ENCODE measurements at places on chromosomes 2 and 18.

DNA sequence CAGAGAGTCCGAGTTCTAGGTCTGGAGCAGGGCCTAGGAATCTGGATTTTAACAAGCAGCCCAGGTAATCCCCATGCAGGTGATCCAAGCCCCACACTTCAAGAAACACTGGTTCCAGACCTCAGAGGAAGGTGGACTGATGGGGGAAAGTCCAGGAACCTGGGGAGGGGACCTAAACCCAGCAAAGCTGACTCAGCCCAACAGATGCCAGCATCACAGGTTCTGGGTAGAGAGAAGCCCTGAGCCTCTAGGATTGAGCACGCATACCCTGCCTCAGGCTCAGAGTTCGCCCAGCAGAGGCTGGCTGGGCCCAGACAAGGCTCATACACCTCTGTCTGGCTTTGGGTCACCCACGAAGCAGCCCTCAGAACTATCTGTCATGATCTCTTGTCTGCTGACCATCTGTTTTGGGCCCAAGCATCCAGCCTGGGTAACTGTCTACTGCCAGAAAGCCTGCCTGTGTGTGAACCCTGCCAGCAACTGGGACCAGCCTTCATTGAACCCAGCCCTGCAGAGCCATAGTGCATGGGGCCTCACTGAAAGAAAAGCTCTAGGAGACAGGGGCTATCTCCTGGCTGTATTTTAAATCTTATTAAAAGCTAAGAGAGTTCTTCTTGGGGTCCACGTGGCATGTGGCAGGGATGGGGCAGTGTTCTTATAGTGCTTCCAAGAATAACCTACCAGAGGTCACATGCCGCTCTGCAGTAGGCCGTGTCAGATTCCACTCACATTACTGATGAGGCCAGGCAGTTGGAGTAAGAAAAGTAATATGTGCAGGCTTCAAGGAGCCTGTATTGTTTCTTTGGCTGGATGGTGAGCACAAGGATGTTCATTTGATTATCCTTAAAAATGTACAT, 7.4 kb downstream of the TMEM127 start:
- DNase-seq: no peak

GRCh38 chr18:58975781-58976180, 111.1 kb downstream of the ZNF532 start:
- DNase-seq: no peak

DNA sequence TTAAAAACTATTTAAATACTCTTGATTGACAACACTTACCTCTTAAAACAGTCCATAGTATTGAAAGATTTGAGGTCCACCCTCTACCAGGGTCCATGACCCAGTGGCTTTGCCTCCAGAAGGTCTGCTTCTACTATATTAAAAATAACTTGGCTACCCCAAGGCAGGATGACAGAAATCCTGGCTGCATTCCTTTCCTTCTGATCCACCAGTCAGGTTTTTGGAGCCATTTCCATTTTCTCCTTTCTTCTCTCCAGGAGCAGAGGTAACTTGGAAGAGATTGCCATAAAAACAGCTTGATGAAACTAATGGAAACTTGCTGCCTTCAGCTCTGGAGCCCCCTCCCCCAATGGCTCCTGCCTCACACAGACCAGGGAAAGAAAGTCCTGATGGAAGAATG, 2.6 kb upstream of the FAM171B start:
- no peak for DNase-seq

- DNase-seq: no peak
Observed at GRCh38 chr2:127162261-127163089, 55.5 kb upstream of the BIN1 start.

DNA sequence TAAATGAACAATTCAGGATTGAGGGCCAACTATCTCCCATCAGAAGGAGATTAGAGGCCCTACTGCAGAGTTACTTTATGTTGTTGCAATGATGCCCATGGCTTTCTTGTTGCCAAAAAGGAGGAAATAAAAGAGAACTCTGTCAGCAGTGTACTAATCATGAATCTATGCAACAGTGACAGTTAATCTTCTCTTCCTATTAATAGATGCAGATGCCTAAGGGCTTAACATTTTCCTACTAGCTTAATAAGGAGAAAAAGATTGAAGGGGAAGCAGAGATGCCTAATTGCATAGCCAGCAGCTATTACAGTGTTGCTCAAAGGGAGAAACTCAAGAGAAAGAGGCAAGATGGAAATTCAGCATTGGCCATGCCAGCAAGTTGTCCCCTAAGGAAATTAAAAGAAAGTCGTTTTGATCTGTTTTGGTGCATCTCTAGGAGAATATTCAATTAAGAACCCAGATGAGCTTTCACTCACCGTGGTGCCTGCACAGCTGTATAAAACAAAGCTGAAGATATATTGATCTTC, 107.1 kb upstream of the KCNJ3 start:
- no peak for DNase-seq

DNA sequence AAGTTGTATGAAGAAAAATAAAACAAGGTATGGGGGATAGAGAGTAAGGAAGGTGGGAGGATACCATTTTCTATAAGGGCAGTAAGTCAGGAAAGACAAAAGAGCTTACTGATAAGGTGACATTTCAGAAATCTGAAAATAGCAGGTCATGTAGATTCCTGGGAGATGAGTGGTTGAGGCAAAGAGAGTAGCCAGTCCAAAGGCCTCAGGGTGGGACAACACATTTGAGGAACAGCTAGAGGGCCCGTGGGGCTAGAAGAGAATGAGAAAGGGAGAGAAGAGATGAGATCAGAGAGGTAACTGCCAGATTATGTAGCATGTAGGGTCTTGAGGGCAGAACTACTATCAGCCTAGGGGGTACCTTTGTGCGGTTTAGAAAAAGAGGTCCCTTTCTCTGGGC, 2.9 kb downstream of the CLHC1 start:
- DNase-seq: no peak

GRCh38 chr2:145728511-145728910, 1208.6 kb upstream of the ZEB2 start:
- DNase-seq: no peak
